ENCODE measurements at places on chromosomes 3 and 15.

DNA sequence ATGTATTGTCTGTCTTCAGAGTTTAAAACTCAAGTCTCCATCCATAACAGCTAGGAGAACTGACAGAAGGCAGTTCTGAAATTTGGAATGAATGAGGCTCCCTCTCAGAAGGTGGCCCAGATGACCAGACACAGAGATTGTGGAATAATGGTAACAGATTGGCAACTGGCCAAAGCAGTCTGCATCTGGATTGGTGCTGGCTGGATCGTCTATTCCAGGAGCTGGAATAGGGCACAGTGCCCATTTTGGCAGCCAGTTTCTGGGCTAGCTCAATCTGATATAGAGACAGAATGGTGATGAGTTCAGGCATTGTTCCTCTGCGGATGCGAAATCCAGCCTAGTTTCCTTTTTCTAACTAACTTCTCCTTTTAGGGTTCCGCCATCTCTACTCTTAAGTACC is 851.7 kb downstream of the PDCD6IP start:
- no peak for DNase-seq

DNA sequence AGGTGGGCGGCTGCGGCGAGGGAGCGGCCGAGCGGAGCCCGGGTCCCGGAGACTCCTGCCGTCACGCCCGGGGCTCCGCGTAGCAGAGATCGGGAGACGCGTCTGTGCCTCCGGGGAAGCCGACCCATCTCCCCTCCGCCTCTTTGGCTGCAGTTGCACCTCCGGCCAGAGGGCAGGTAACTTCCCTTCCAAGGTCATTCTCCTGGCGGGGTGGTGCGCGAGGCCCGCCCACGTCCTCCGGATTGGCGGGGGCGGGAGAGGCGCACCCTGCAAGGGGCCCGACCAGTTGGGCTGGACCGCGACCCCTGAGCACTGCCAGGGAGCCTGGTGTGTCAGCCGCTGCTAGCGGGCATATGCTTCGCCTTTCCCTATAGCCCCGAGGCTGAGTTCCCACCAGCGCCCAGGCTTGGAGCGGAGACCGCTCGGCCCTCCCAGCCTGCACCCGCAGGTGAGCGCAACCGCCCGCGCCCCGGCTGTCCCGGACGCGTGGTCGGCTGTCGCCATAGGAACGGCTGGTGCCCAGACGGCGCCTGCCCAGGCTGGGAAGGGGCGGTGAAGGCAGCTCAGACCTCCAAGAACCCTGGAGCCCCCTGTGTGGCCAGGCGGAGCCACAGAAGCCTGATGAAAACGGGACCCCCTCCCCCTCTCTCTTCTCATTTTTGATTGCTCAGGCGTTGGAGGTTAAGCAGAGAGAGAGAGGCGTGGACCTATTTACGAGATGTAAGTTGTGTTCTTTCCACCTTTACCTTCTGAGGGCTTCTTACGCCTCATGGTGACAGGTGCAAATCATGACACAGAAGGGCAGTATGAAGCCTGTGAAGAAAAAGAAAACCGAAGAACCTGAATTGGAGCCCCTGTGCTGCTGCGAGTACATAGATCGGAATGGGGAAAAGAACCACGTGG is 453 bp downstream of the ZDHHC23 start:
- peak; percentile 4 for DNase-seq

- DNase-seq: no peak
Observed at GRCh38 chr3:52385157-52385556, 59.7 kb downstream of the SEMA3G start.

DNA sequence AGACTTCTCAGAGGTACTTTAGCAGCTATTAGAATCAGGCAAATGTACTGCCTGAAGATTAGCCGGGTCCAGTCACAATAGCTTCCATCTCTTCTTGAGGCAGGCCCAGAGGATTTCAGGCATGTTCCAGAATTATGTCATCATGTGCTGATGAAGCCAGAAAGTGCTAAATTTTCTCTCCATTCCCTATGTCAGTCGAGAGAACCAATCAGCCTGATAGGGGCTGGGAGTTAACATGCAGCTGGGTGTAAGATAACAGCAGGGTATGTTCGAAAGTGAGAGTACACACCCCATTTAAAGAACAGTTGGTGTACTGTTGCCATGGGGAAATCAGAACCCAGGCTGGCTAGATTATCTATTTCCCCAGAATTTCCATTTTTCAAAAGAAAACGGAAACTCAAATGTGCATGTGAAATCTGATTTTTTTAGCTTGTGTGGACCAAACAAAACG is 48.7 kb downstream of the MYH15 start:
- no peak for DNase-seq

- no peak for DNase-seq
Observed at GRCh38 chr3:123790254-123791072, 93.7 kb downstream of the MYLK start.

DNA sequence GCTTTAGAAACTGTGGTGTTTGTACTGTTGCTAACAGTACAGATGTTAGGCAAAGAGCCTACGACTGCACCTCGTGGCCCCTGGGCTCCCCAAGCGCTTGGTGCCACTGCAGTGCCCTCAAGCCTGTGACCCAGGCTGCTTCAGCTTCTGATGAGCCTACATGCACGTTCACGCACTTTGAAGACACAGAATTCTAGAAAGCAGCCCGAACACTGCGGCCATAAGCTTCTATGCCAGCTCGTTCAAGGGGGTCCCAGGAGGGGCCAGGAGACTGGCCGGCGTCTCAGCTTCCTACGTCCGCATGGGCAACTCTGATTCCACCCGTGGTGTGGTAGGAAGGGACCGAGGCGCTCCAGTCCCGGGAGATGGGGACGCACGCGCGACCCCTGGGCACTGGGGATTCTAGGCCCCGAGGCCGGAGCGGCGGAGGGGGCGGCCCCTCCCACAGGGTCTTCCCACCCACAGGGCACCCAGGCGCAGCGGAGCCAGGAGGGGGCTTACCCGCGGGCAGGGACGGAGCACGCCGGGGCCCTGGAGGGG is 653 bp downstream of the MYO5C start:
- DNase-seq: no peak

GRCh38 chr3:156171281-156172267 is 51.2 kb downstream of the KCNAB1 start:
- no peak for DNase-seq

DNA sequence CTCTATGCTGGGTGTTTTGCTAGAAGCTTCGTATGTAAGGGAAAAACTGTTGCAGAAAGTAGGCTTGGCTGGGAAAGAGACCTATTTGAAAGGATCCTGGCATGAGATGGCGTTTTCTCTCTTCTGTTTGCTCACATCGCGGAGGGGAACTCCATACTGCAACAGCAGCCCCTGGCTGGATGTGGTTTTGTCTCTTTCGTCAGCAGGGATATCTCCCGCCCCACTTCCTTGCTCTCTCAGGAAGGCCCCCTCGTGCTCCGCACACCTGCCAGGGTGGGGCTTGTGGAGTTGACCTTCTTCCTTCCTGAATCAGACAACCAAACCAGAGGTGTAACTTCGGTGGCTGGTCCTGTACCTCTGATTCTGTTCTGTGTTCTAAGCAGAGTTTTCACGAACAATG is 26.4 kb upstream of the MYZAP start:
- peak; percentile 14 for DNase-seq

DNA sequence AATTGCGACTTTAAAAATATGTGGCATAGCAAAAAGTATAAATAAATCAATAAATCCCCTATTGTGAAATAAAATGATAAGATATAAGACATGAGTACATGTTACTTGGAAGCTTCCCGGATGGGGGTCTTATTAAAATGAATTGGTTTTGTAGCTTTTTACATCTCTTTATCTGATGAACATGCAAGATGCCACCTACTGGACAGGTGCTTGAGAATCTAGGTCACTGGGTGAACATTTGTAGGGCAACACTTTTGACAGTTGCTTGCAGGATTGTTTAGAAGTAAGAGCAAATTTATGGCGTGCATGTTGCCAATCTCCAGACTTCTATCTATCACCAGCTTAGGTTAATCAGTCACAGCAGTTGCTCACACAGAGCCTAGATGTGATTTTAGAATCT is 362.7 kb upstream of the SUCLG2 start:
- no peak for DNase-seq

DNA sequence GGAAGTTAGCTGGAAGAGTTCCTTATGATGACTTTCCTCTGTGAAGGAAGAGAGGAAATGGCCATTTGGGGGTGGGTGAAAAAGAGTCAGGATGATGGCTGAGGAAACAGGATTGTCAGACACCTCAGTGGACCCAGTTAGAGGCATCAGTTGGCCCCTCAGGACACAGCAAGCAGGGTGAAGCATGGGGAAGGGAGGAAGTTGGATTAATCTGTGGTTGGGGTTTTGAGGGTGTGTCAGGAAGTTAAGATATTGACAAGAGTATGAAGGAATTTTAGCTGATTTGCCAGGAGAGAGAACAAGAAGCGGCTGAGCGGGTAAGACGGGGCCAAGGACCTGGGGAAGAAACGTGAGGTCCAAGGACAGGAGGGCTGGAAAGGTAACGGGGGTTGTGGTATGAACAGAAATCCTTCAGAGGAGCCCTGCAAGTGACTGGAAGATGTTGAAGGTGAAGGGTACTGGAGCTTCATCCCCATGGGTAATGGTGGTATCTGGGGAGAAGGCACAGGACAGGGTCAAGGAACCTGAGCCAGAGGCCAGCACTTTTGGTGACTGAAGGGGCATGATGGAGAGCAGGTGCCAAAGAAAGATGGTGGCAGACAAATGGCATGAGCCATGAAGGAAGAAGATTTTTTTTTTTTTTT is 2.7 kb downstream of the UQCC5 start:
- no peak for DNase-seq

DNA sequence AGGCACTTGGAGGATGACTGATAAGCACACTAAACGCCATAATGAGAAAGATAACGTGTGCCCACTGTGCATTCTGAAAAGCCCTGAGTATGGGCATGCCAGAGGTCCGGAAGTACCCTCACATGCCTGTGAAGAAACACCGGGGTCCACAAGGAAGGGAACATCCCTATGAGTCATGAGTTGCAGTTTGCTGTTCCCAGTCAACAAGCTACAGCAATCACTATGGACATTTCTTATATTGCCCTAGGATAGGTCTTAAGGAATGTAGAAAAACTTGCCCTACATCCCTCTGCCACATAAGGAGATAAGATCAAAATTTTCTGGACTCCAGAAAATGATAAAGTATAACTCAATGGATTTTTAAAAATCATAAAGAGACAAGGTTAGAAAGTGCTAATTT is 9.9 kb downstream of the MB21D2 start:
- DNase-seq: no peak

DNA sequence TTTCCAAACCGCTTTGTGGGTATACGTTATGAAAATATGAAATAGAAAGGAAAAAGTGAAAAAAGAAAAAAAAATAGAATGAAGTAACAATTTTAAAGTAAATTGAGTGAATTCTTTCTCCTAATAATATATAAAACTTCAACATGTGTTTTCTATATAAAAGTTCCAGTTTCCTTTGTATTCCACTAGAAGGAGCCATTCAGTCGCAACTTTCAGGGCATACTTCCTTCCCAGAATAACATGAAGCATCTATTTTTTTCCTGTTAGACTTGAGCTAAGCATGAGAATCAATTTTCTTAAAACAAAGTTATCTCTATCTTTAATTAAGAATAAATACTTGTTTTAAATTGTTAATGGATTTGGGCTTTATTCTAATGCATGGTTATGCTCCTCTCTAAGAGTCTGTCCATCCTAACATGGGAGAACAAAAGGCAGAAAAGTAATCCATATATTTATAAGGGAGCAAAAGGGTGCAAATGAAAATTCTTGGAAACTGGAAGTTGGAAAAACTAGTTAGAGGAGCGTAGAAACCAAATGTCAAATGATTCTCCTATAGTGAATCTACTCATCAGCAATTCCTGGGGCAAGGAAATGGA is 16.0 kb upstream of the VGLL3 start:
- no peak for DNase-seq

DNA sequence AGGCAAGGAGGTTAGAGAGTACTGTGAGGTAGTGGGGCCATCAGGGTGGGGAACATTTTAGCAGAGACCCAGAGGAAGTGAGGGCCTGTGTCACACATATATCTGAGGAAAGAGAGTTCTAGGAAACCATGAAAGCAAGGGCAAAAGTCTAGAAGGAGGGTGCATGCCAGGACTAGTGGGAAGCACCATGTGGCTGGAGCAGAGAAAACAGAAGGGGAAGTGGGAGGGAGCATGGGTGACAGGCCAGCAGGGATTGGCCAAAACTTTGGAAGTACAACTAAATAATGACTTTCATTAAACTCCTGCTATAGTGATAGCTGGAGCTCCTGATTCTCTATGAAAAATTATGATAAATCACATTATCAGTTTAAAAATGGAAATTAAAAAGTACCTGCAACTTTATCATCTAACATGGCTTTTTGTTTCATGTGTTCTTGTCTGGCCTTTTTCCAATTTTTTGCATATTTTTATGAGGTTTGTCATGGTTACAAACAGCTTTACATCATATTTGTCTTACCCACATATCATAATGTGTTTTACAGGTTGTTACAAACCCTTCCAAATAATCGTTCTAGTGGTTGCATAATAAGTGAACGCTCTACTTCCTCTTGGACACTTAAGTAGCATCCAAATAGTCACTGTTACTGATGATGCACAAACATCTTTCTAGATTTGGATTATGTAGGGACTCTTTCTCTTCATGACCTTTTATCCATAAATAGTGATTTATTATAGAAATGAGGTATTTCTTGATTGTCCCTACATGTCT is 168.3 kb downstream of the NEK10 start:
- DNase-seq: no peak

- no peak for DNase-seq
Observed at GRCh38 chr3:44340058-44340395, 1.5 kb downstream of the TCAIM start.

DNA sequence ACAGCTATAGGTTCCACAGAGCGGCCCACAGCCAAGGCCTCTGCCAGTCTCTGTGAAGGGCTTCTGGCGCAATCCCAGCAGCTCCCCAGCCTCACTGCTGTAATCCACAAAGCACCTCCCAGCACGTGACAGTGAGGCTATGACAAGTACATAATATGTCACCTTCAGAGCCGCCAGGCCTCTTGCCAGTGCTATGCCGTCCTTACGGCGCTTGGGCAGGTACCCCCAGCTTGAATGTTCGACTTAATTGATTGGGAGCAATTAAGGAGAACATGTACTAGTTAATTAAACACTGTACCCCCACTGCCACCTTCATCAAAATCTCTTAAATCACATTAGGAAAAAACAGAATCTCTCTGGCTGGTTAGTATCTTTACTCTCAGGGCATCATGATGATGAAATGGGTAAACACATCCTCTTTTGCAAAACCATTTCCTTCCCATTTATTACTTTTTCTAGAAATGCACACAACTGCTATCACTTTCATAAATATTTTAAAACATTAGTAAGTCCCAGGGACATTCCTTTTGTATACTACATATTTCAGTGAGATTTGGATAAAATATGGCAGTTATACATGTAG is 169.9 kb downstream of the XXYLT1 start:
- DNase-seq: no peak

DNA sequence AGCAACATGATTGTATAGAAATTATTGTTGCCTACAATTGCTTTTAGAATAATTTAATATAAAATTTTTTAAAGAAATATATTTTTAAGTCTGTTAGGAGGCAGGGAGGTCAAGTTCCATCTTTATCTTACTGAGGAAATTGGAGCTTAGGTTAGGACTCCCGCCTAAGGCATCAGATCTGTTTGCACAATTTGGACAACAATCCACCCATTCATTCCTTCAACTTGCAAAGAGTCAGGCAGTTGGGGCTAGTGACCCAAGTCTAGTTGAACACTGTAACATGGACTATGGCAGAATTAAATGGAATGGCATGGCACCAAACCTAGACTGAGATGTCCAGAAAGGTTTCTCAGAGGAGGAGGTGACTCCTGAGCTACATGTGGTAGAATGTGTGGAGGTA is 149.4 kb upstream of the SETMAR start:
- no peak for DNase-seq

Measured in effector CD4-positive, alpha-beta T cell (primary cell).